ENCODE measurements at places on chromosomes 7 and 10.

DNA sequence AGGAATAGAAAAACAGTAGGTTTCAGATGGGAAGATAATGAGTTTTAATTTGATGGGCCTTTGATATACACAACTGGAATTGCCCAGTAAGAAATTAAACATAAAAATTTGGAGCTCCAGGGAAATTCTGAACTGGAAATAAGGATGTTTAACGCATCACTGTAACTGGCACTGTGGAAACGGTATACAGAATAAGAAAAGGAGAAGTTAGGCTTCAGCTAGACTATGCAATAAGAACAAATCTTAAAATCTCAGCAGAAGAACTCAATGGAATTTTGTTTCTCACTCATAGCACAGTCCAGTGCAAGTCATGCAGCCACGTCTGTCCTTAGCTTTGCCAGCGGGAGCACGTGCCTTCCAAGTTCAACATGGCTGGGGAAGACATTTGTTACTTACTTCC lies 52.9 kb upstream of the FGL2 start:
- no peak for DNase-seq

DNA sequence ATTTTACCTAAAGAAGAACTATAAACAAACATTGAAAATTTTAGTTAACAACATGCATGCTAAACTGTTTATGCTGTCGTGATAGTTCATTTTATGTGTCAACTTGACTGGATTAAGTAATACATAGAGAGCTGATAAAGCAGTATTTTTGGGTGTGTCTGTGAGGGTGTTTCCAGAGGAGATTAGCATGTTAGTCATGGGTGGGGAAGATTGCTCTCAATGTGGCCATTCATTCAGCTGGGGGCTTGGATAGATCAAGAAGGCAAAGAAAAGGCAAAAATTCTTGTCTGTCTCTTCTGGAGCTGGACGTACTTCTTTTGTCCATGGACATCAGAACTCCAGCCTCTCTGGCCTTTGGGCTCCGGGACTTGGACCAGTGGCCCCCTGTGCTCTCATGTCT lies 172.9 kb upstream of the SEMA3E start:
- DNase-seq = no peak

- DNase-seq = peak; percentile 94
Measured at GRCh38 chr7:102439963-102440795, 6.8 kb downstream of the ORAI2 start.

- DNase-seq = no peak
Measured at GRCh38 chr7:30268586-30268985, 15.8 kb upstream of the ZNRF2 start.

DNA sequence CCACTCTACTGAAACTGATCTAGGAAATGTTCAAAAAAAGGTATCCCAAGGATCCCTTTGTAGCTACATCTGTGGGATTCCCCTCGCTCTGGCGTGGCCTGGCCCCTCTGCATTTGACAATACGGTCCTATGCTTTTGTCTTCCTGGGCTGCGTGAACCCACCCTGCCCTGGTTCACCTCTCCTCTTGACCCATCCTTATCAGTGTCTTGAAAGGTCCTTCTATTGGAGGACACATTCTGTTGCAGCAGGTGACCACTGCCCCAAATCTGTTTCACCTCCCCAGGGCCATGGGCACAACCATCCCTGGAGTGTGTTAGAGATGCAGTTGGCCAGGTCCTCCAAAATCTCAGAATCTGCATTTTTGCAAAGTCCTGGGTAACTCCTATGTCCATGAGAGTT lies 100.8 kb downstream of the EGFR start:
- DNase-seq = no peak

DNA sequence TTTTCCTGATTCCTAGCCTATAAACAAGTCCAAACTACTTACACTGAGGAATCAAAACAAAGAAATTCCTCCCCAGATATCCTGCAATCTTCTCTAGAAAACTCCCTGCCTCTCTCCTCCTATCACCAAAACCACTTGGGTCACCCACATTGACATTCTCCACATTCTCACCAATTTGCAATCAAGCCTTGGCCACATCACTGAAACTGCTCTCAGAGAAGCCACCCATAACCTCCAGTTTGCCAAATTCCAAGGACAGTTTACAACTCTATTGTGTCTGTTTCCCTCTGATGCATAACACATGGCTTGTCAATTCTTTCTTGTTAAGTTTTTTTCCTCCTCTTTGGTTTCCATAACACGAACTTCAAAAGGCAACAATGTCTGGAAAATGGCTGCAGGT lies 233.5 kb downstream of the XPNPEP1 start:
- DNase-seq = no peak

- DNase-seq = no peak
Measured at GRCh38 chr10:78763651-78764395, 304.9 kb upstream of the ZMIZ1 start.

DNA sequence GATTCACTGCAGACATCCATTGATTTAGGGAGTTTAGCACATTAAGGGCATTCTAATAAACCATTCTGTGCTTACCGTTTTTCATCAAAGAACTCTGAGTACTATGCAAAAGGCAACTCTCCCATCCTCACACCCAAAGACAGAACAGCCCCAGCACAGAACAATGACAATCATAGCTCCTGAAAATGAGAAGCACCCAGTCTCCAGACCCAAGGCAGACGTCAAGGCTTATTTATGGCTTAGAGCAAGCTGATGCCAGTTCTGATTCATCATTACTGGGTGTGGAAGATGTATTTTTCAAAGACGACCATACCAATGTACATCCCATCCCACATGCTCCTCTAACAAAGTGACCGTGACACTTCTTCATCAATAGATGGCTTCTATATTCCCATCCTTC lies 67.6 kb downstream of the OSBPL3 start:
- no peak for DNase-seq

GRCh38 chr7:39083781-39084180 lies 106.1 kb downstream of the POU6F2 start:
- DNase-seq = no peak

All from astrocyte of the hippocampus (primary cell).